Vein endothelial cell (primary cell): ENCODE measurements at places on chromosomes 12 and 14. TPM values are rescaled to one million over a fixed set of nuclear protein-coding genes. Genes with fewer than 3 reads are reported as not detected.

Gene OVCH1
- not detected in 2 replicates for total RNA-seq

Gene DBX2
- not detected in 2 replicates for total RNA-seq

Gene TCL1B
- total RNA-seq, result not detected in 2 replicates

Gene RNU4-1
- under 0.01 TPM in 2 replicates for total RNA-seq

Gene SRRM4
- total RNA-seq, result not detected in 2 replicates

Gene GNPTAB
- 33.6 and 36.1 TPM in 2 replicates for total RNA-seq

Gene PTCSC3
- not detected in 2 replicates for total RNA-seq

Gene FOXA1
- total RNA-seq, result 0.33 TPM in 1 of 2 replicates, not detected in the other
